ENCODE measurements at places on chromosomes 2 and 18.

- DNase-seq: peak; percentile 17
Observed at GRCh38 chr18:10169064-10169562, 255.3 kb downstream of the VAPA start.

GRCh38 chr2:11542275-11542819, 8.5 kb downstream of the GREB1 start:
- DNase-seq: peak; percentile 45

- DNase-seq: no peak
Observed at GRCh38 chr2:68302281-68302875, 17.4 kb downstream of the CNRIP1 start.

DNA sequence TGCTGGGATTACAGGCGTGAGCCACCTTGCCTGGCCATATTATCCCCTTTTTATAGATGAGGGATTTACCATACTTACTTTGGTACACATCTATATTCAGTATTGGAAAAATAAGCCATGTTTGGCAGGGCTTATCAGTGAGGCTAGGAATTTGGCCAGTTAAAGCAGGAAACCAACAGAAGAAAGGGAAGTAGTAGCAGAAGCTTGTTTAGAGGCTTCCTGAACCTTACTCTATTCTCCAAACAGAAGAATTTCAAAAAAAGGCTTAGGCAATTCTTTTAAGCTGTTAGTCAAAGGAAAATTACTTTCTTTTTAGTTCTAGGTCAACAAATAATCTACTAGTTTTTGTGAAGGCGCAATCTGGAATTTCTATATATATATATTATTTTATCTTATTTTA, 3.2 kb upstream of the GLS start:
- no peak for DNase-seq

DNA sequence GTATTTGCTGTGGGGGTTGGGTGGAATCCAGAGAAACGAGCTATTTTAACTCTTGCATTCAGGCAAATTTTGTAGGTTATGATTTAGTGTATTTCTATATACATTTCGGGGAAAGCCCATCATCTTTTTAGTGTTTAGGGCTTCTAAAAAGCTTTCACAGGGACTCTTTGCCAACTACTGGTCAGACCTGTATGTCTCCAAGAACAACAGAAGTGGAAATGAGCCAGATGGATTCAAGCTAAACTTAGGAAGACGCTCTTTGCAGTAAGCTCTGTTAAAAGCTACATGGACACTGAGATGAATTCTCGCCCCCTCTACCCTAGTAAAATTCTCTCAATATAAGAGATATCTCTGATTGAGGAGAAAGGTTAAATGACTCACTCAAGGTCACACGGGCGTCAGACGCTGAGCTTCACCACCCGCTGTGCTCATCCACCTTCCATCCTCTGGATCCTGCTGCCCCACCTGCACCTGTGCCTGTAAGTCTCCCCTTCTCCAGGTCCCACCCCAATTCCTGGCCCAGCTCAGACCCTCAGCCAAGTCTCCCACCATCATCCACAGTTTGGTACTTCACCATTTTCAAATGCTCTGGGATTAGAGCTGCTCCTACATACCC, 85.6 kb downstream of the MARCHF4 start:
- DNase-seq: peak; percentile 22
